Stimulated activated CD4-positive, alpha-beta T cell treated with anti-CD3 and anti-CD28 coated beads, TNF-alpha, amount 100 ng/mL, for 1 hour (primary cell): ENCODE measurements at places on chromosomes 12 and 14.

DNA sequence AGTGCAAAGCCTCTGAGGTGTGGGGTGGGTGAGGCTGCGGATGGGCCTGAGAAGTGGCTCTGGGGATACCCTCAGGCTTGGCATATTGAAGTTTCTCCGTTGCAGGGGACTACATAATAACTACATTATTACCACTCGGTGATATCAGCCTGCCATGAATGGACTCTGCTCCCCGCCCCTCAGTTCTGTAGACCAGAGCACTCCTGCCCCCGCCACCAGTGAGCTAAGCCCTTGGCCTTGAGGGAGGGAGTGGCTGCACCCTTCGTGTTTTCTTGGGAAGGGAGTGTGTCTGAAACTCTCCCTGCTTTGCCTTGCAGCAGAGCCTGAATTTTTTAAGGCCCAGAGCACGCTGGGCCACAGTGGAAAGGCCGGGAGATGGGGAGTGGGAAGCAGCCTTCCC, 1.7 kb downstream of the ORAI1 start:
- DNase-seq = no peak

DNA sequence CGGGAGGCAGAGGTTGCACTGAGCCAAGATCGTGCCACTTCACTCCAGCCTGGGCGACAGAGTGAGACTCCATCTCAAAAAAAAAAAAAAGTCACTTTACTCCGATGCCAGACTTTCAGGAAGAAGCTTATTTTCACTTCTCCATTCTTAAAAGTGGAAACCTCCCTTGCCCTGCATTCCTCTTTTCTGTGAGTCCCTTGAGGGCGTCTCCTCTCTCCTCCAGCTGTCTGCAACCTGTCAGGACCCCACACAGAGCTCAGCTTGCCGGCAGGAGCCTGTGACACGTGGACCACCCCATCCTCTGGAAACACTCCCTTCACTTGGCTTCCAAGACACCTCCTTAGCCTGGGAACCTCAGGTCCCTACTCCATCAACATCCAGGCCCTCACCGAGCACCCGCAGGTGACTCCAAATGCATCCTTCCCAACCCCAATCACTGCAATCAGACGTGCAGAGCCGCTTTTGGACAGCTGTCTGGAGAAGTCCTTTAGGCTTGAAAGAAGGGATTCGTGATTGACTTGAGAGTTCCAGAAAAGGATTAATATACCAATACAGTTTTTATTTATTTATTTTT, 34.3 kb downstream of the SLC15A4 start:
- no peak for DNase-seq

GRCh38 chr12:108803428-108804105, 53.8 kb downstream of the SSH1 start:
- DNase-seq = peak; percentile 21

- no peak for DNase-seq
Measured at GRCh38 chr14:33908540-33909223, 42.2 kb downstream of the EGLN3 start.

DNA sequence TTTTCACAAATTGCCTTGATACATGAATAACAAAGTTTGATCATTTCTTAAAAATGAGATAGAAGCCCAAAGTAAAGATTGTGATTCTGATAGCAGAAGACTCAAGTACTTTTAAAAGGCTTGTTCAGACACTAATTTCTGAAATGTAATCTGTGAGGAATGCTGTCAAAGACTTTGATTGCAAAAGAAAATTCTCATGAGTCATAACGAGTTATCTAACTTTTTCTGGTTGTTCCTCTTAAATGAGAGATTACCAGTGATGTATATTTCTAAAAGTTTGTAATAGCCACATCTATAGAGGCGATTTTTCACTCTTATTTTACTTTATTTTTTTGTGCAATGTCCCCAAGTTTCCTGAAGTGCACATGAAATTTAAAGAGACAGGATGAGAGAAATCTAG, 7.0 kb downstream of the PYGL start:
- no peak for DNase-seq

DNA sequence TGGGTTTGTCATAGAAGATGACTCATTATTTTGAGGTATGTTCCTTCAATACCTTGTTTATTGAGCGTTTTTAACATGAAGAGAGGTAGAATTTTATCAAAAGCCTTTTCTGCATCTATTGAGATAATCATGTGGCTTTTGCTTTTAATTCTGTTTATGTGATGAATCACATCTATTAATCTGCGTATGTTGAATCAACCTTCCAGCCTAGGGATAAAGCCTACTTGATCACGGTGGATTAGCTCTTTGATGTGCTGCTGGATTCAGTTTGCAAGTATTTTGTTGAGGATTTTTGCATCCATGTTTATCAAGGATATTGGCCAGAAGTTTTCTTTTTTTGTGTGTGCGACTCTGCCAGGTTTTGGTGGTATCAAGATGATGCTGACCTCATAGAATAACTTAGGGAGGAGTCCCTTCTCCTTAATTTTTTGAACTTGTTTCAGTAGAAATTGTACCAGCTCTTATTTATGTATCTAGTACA, 602.6 kb downstream of the SNAPC1 start:
- DNase-seq = no peak

DNA sequence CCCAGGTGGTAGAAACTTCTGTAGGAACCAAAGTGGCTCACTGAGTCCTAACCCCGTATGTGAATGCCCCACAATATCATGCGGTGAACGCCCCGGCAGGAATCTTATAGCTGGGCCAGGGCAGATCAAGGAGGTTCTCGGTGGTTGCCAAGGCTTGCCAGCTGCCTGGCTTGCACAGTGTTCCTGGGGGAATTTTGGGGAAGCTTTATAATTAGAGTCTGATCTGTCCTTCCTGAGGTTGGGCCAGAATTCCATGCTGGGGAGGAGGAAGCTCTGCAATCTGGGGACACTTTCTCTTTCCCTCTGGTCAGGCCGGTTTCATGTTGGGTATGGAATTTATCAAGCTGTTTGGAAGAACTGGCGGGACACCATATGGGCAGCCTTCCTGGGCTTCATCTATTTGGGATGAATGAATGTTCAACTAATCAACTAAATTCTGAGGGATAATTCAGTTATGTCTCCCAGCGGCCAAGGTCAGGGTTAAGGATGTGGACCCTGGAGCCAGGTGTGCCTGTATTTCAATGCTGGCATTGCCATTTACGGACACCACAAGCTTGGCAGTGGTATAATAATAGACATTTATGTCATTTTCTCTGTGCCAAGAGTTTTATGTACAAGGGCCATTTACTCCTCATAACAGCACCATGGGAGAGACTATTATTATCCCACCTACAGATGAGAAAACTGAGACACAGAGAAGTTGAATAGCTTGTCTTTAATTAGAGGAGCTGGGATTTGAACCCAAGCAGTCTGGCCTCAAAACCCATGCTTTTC, 54.3 kb downstream of the SVOP start:
- no peak for DNase-seq

DNA sequence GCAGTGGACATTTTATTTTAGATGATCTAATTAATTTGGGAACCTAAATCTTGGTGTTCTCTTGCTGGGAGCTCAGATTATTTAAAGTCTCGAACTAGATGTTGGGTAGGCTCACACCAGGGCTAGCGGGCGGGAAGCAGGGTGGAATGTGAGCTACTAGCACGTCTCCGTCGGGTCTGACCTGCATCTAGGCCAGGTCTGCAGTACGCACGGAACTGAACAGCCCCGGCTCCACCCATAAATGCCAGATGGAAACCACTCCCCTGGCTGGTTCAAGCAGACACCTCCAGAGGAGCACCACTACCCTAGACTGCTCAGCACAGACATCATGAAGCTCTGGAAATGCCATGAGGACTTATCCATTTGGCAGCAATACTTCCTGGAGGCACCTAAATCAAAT, 10.3 kb downstream of the ZNF605 start:
- DNase-seq = no peak

DNA sequence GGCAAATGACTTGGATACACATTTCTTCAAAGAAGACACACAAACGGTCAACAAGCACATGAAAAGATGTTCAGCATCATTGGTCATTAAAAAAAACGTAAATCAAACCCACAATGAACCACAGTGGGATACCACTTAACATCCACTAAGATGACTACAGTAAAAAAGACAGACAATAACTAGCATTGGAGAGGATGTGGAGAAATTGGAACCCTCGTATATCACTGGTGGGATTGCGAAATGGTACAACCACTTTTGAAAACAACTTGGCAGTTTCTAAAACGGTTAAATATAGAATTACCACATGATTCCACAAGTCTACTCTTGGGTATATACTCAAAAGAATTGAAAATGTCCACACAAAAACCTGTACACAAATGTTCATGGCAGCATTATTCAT, 25.2 kb upstream of the PPFIBP1 start:
- no peak for DNase-seq

- DNase-seq = no peak
Measured at GRCh38 chr14:70601162-70601561, 707 bp upstream of the MED6 start.

DNA sequence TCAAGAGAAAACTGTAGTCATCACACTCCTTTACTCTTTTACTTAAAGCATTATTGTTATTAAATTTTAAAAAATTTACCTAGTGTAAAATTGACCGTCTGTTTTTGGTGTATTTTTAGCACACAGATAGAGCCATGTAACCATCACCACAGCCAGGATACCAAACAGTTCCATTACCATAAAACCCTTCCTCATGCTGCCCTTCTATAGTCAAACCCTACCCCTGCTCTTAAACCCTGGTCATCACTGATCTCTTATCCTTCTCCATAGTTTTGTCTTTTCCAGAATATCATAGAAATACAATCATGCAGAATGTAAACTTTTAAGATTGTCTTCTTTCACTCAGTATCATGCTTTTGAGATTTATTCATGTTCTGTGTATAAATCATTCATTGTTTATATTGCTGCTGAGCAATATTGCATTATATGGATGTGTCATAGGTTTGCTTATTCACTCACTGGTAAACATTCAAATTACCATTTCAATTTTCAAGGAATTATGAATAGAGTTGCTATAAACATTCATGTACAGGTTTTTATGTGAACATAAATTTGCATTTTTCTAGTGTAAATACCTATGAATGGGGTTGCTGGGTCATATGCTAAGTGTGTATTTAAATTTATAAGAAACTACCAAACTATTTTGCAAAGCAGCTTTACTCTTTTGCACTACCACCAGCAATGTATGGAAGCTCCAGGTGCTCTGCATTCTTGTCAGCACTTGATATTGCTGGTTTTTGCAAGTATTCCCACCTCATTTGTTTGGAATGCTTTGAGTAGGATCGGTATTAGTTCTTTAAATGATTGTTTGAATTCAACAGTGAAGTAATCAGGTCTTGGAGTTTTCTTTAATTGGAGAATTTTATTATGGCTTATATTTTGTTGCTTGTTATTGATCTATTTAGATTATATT, 125.5 kb downstream of the LMNTD1 start:
- DNase-seq = no peak

DNA sequence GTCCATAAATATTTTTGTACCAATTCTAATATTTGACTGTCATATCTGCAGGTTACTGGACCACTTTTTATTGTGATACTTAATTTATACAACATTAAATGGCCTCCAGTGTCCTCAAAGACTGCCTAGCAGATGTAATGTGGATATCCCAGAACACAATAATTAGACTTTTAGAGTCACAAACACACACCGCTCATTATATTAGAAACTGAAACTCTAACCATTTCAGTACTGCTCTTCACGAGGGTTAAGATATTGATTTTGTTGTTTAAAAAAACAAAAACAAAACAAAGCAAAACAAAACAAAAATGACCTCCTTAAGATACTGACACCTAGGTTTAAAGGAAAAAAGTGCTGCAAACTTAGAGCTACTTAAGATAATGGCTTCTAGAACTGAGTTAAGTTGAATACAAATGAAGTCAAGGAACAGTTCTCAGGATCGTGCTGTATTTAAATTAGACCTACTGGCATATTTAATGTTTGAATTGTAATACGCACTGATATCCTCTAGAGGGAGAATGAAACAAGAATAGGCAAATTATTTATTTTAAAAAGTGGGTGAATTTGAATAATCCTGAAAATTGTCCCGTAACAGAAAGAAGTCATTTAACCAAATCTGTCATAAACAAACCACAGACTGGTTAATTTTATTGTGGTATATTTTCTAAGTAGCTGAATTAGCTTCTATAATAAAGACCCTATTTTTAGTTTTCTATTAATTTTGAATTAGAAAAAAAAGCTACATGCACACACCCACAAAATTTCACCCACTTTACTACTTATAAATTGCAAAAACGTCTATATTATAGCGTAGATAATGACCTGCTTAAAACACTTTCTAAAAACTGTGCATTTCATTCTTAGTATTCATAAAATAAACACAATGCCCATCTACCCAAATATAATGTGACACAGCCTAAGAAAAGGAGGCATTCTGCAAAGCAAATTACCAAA, 395.2 kb upstream of the DCN start:
- no peak for DNase-seq

DNA sequence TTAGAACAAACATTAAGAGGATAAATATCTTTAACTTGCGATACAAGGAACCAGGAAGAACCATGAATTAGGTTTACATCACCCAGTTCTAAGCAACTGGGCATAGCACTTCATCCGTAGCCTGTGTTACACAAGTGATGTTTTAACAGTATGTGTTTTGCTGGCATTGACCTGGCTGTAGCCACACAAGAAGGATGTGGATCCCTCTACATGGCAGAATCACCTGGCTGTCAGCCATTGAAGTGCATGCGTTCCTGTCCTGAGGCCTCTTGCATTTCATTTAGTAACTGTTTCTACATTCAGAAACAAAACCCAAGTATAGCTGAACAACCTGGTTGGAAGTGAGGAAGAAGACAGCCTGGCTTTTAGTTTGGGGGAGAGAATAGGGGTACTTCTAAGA, 72.2 kb downstream of the TGFB3 start:
- DNase-seq = no peak

- no peak for DNase-seq
Measured at GRCh38 chr14:100860556-100861187, 34.8 kb downstream of the MEG3 start.

- DNase-seq = no peak
Measured at GRCh38 chr14:97196336-97196735, 399.2 kb downstream of the VRK1 start.

DNA sequence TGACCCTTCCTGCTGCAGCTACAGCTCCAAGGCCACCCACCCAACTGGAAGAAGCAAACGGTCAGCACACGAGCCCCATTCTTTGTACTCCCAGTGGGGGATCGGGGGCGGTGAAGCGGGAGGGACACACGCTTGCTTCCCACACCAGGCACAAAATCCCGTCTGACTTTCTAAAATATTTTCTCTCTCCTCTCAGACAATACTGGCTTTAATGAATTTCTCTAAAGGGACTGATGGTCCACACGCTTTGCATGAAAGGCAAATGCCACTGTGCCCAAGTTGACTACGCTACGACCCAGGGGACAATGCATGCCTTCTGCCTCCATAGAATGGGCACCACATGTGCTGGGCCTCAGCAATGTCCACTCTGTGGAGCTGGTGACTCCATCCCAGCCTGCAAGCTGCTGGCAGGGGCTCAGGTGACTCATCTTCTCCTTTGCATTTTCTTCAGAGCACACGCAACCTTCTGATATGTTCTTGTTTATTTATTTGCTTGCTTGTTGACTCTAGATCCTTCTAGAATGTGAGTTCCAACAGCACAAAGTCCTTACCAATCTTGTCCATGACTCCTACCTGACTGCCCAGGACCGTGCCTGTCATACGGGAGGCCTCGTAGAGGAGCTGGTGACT, 15.6 kb downstream of the SYNE3 start:
- DNase-seq = no peak

GRCh38 chr12:9701380-9702154, 31.3 kb downstream of the CLECL1 start:
- DNase-seq = no peak

GRCh38 chr12:62957233-62957953, 22.4 kb upstream of the PPM1H start:
- DNase-seq = no peak

GRCh38 chr14:95291859-95292542, 27.7 kb downstream of the CLMN start:
- DNase-seq = no peak
